ENCODE measurements at places on chromosomes 16 and 17.

GRCh38 chr16:1571012-1571671 lies 37.7 kb downstream of the TMEM204 start:
- no peak for DNase-seq

DNA sequence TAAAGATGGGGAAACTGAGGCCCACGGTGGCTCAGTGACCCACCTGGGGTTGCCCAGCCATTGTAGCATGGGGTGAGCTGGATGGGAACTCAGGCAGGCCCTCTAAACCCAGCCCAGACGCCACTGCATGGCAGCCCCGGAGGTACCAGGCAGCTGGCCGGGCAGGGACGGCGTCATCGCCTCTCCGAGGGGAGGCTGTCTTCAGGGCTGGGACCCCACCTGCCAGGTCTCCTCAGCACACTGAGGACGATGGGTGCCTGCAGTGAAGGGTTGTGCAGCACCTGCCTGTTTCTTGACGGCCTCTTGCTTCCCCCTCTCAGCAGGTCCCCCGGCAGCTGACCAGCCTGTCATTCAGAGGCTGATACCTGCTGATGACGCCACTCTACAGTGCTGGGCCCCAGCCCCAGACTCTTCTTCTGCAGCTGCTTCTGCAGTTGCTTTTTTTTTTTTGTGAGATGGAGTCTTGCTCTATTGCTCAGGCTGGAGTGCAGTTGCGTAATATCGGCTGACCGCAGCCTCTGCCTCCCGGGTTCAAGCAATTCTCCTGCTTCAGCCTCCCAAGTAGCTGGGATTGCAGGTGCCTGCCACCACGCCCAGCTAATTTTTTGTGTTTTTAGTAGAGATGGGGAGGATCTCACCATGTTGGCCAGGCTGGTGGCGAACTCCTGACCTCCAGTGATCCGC lies 24.7 kb downstream of the RNF213 start:
- DNase-seq, result no peak

DNA sequence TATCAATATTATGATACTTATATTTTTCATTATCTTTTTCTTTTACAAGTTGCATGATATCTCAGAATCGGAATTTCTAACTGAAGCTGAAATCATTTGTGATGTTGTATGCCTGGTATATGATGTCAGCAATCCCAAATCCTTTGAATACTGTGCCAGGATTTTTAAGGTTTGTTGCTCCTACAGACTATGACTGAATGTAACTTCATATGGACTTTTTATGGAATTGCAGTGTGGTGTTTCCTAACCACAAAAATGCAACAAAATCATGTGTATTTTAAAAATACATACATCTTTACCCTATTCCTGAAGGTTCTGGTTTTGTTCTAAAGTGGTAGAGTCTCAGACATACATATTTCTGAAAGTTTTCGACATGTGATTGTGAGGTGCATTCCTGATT lies 58.8 kb upstream of the RHBDL3 start:
- DNase-seq, result no peak

DNA sequence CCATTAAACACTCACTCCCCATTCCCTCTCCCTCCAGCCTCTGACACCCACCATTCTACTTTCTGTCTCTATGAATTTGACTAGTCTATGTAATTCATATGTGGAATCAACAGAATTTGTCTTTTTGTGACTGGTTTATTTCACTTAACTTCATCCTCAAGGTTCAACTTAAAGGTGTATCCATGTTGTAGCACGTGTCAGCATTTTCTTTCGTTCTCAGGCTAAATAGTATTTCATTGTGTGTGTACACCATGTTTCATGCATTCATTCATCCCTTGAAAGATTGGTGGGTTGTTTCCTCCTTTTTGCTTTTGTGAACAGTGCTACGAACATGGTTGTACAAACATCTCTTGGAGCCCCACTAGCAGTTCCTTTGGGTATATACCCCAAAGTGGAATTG lies 36.0 kb downstream of the ATP2C2 start:
- DNase-seq, result no peak

DNA sequence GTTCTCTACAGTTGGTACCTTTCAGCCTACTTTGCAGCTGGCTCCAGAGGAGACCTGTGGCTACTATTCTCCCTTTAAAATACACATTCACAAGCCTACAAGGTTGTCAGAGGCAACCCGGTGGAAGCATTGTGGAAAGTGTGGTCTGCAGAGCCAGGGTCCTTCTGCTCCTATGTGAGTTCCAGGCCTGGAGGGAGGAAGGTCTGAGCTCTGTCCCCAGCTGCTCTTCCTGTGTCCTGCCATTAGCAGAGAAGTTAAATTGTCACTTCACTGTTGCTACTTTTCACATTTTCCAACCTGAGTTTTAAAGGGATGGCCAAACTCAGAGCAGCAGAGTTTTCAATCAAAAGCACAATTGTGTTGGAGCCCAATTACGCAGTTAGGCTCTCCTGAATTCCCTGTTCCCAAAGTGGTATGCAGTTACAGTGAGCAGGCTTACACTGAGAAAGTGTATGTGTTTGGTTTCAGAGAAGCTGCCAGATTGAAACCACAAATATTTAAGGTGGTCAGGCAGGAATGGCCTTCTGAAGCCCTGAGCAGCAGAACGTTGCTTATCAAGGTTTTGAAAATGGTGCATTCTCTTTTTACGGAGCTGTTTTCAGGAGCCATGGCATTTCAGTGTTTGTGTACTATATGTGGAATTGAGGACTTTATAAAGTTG lies 25.0 kb downstream of the MAP3K3 start:
- DNase-seq, result no peak

GRCh38 chr17:17950806-17951205 lies 21.4 kb downstream of the TOM1L2 start:
- no peak for DNase-seq

DNA sequence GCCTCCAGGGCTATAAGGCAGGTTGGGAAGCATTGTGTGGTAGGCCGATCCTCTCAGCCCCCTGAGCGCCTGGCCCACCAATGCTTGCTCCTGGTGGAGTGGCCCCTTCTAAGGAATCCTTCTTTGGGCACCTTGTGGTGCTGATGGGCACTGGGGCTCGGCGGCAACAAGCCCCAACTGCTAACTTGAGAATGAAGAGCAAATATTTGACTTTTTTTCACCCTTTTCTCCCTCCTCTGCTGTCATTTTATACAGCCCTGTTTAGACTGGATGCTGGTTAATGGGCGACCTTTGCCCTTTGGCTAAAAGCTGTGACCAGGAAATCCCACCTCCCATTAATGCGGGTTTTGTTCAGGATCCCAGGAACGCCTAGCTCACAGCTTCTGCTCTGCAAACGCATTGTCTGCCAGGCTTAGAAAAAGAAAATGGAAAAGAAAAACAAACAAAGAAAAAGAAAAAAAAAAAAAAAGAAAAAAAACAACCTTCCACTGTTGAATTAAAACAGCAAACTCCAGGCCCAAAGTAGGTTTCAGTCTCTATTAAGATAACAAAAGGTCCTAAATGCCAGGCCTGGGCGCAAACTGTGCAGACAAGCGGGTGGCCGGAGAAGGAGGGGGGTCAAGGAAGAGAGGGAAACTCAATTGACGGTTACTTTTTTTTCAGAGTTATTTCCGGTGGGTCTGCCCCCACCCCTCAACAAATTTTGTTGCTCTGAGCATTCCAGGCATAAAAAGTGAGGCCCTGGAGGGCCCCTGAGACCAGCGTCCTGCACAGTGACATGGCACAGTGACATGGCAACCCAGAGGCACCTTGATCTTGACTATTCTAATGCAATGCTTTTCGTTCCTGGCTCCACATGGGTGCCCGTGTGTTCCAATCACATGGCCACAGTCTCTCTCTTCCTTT lies 301.4 kb downstream of the MAF start:
- no peak for DNase-seq

GRCh38 chr17:82238472-82239201 lies 9.8 kb downstream of the SLC16A3 start:
- no peak for DNase-seq

DNA sequence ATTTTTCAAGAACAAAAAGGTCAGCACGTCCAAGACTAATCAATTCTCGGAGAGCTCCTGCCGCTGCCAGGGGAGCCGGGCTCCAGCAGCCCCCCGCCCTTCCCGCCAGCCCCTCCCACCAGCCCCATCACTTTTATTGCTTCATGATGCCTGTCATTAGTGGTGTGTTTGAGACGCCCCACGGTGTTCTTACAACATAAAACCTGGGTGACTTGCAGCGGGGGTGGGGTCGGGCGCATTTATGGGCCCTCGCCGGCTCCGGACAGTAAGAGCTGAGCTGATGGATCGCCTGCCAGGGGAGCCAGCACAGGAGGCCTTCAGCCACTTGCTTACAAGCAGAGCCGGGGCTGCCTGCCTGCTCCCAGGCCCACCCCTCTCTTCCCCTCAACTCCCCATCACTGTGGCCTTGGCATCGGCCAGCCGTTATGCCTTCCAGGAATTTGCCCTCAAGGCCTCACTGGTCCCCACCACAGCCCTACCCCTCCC lies 82.9 kb upstream of the CBX4 start:
- no peak for DNase-seq

GRCh38 chr17:75893305-75894048 lies 3.3 kb downstream of the TRIM65 start:
- DNase-seq, result no peak

- no peak for DNase-seq
These were observed 95.5 kb downstream of the SDK2 start for GRCh38 chr17:73548620-73549311.

GRCh38 chr16:88883117-88883895 lies 16.8 kb upstream of the PABPN1L start:
- no peak for DNase-seq

DNA sequence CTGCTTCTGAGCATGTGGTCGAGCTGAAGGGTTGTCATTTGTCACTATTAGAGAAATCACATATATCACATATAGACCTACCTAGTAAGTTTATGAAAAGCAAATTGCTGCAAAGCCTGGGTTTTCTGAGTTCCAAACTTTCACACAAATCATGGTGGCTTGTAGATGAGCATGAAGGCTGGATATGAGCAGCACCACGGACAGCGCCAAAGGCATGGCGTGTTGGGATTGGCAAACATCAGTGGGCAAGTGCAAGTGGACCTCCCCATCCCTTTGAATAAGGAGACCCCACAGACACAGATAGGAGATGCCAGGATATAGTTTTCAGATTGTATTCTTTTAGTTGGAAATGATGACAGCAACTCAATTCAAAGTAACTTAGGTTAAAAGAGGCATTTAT lies 77.6 kb upstream of the CACNG3 start:
- no peak for DNase-seq

- peak; percentile 76 for DNase-seq
These were observed 16.5 kb downstream of the MRPS23 start for GRCh38 chr17:57833179-57833939.

DNA sequence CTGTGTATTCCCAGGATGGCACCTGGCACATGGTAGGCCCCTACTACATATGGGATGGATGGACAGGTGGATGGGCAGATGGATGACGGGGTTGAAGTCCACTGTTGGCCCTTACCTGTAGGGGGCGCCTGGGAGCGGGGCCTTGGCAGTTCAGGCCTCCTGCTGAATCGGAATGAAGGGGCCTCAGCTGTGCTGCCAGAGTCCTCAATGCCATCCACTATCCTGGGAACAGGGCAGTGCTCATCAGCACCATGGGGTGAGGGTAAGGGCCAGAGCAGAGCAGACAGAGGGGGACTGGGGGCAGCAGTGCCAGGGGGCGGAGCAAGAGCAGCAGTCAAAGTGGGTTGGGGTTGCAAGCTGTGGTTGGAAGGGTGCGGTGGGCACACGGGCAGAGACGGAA lies 8.3 kb upstream of the RAB5C start:
- DNase-seq, result no peak

GRCh38 chr17:50283246-50283645 lies 9.0 kb downstream of the TMEM92 start:
- no peak for DNase-seq

DNA sequence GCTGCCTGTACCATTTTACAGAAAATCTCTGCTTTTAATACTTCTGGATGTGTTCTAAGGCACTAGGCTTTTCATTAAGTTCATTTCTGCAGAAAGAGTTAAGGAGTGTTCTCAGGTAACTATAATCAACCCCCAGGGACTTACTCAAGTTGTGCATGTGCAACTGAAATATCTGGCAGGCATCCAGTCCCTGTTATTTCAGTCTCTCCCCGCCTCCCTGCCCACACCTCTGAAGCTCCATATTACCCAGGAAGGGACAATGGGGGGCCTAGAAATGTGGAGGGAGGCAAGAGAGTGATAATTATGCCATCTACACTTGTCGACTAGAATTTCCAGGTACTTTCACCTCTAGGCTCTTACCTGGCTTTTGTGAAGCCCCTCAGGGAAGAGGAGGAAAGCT lies 432.2 kb downstream of the MAF start:
- no peak for DNase-seq

DNA sequence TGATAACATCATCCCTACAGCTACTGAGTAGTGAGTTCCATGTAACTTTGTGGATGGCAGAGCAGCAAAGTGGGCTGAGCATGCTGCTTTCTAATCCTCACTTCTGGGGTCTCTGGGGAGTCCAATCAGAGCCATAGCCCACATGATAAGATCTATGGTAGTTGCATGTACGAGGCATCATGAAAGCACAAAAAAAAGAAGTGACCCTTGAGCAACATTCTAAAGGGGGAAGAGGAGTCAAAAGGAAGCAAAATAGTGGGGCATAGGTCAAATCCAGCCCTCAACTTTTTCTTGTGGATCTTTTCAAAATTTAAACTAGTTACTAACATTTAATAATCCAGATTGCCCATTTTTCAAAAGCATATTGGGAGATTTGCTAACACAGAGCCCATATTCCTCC lies 208.5 kb upstream of the TOX3 start:
- no peak for DNase-seq

- DNase-seq, result no peak
These were observed 23.1 kb downstream of the PIPOX start for GRCh38 chr17:29066047-29066446.

DNA sequence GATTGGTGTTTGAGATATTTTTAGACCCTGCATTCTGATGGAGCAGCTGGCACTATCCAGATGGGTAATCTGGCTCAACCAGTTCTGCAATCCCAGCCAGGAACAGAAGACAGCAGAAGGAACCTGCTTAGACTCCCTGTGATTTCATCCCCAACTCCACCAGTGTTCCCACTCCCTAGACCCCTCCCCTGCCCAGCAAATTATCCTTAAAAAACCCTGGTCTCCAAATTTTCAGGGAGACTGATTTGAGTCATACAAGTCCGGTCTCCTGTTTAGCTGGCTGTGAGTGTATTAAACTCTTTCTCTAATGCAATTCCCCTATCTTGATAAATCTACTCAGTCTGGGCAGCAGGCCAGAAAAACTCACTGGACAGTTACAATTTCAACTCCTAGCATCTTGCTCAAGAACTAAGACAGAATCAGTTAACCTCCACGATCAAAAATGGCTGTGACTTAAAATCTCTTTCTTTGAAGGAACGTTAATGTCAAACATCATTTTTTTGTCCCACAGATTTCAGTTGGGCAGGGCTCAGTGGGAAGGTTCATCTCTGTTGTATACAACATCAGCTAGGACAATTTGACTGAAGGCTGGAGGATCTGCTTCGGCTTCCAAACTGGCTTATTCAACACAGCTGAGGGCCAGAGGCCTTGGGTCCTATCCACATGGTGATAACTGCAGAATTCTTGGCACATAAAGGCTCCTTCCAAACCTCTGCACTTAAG lies 4.9 kb upstream of the RBL2 start:
- DNase-seq, result no peak

- DNase-seq, result no peak
These were observed 256.2 kb downstream of the FOXL1 start for GRCh38 chr16:86834451-86835035.

Data from muscle of arm (tissue), 14 donors.